ENCODE measurements at places on chromosomes 5 and 9.

GRCh38 chr5:42828671-42829070 is 17.0 kb upstream of the SELENOP start:
- no peak for DNase-seq

GRCh38 chr9:108184941-108185340 is 670.8 kb downstream of the ACTL7B start:
- DNase-seq, result peak; percentile 61

DNA sequence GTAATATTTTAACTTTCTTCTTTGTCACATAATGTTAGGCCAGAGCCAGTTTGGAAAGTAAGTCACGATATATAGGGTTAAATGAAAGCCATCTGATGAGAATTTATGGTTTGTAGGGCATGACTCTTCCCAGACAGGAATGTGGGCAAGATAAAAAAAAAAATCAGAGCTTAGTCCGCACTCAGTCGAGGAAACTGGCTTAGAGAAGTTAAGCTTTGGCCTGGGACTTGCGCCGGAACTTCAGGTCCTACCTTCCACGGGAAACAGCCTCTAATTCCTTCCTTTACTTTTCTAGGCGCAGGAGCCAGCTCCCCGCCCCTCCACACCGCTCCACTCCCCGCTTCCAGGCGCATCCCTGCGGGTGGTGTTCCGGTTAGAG is 475 bp downstream of the DDX31 start:
- DNase-seq, result no peak

DNA sequence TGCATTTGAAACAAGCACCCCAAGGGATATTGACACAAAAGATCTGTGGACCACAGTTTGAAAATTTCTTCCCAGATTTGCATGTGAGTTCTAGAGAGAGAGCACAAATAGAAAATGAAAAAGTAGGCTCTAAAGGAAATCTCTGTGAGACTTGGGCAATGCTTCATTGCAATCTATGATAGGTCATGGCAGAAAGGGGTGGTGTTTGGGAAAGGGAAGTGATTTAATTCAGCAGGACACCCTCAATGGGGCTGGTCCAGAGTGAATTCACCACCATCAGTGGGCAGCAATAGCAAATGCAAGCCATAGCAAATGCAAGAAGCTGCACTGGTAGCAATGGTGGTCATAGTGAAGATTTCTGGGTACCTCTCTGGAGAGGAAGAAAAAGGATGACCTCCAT is 58.1 kb downstream of the ANKRD55 start:
- DNase-seq, result peak; percentile 48

- DNase-seq, result no peak
These were observed 17.5 kb downstream of the ADRA1B start for GRCh38 chr5:159933531-159934485.

GRCh38 chr5:177447066-177447610 is 524 bp downstream of the PRR7 start:
- peak; percentile 56 for DNase-seq

GRCh38 chr9:131999692-132000551 is 79.7 kb downstream of the MED27 start:
- no peak for DNase-seq

GRCh38 chr5:40378396-40379177 is 301.1 kb upstream of the PTGER4 start:
- peak; percentile 58 for DNase-seq
